Heart right ventricle (tissue), 16 donors: ENCODE measurements at places on chromosomes 11 and 22. TPM values are rescaled to one million over a fixed set of nuclear protein-coding genes. Genes with fewer than 3 reads are reported as not detected.

Gene FAR1
- 43.0 TPM for total RNA-seq

Gene AMBRA1
- 12.2 TPM for total RNA-seq

Gene OR8A1
- total RNA-seq = not detected

Gene TMEM45B
- total RNA-seq = not detected

Gene SPTBN2
- 0.23 TPM for total RNA-seq

Gene ANGPTL5
- total RNA-seq = 0.25 TPM

Gene PVALB
- total RNA-seq = not detected

Gene WNT11
- 6.2 TPM for total RNA-seq

Gene NDUFV1
- total RNA-seq = 644 TPM

Gene UPK2
- total RNA-seq = not detected

Gene FGF4
- not detected for total RNA-seq

Gene DNAJB7
- total RNA-seq = not detected

Gene MAPK8IP1
- 6.6 TPM for total RNA-seq

Gene RFPL2
- not detected for total RNA-seq

Gene MYBPC3
- 3,138 TPM for total RNA-seq

Gene TEX12
- total RNA-seq = not detected

Gene CNTN5
- 0.35 TPM for total RNA-seq

Gene ART5
- 6.5 TPM for total RNA-seq

Gene MOGAT2
- not detected for total RNA-seq

Gene CDC42EP2
- total RNA-seq = 12.1 TPM

Gene MUC5AC
- total RNA-seq = not detected

Gene NLRP14
- total RNA-seq = not detected

Gene IFITM2
- 141 TPM for total RNA-seq

Gene LAYN
- total RNA-seq = 4.0 TPM
